Fibroblast of lung (primary cell): ENCODE measurements at places on chromosomes 3 and 15. TPM values are rescaled to one million over a fixed set of nuclear protein-coding genes. Genes with fewer than 3 reads are reported as not detected.

The FBXW12 gene
- not detected in 2 replicates for total RNA-seq

The IQCF5 gene
- not detected in 2 replicates for total RNA-seq

The PPP1R14D gene
- not detected in 2 replicates for total RNA-seq

The IL5RA gene
- not detected in 2 replicates for total RNA-seq

The SI gene
- not detected in 2 replicates for total RNA-seq

The ZCWPW2 gene
- total RNA-seq: 1.0 and 1.7 TPM in 2 replicates

The ACP3 gene
- 0.77 and 3.5 TPM in 2 replicates for total RNA-seq
